Activated T-cell treated with anti-CD3 and anti-CD28 coated beads for 24 hours (primary cell): ENCODE measurements at places on chromosomes 4 and X.

DNA sequence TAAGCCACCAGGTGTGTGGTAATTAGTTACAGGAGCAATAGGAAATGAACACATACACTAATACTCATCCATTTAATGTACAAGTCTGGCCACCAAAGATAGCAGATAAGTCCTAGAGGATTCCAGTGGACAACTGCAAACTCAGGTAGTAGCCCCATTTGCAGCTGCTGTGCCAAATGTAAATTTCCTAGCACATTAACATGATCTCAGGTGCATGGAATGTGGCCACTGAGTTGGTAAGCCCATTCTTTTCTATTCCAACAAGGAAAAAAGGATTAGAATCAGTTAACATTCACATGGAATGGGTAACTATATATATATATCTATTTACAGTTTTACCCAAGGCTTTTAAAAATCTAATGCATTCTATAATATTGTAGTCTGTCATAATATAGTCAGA, 23.3 kb upstream of the FRAS1 start:
- no peak for DNase-seq

DNA sequence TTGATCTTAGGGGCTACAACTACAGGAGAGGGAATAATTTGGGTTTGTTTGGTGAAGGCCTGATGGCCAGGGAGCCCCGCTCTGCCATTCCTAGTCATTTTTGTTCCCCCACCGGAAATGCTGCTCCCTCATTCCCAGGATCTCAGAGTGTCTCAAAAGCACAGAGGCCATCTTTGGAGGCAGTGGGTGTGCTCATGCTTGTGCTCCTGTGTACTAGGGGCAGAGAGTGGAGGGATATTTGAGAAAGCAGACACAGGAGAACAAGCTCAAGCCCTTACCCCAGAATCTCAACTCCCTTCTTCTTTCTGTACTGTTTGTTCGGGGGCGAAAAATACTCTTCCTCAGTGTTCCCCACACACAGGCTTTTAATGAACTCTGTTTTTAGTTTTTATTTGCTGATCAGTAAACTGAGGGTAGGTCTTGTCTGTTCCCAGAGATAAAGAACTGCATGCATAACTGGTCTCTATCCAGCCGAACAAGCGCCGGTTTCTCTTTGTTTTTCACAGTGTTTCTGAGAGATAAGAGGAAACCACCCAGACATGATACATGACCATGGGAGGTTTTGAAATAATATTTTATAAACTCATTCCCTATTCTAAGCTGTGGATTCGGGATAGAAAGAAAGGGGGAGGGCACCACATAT, 32.9 kb upstream of the XK start:
- DNase-seq: no peak

DNA sequence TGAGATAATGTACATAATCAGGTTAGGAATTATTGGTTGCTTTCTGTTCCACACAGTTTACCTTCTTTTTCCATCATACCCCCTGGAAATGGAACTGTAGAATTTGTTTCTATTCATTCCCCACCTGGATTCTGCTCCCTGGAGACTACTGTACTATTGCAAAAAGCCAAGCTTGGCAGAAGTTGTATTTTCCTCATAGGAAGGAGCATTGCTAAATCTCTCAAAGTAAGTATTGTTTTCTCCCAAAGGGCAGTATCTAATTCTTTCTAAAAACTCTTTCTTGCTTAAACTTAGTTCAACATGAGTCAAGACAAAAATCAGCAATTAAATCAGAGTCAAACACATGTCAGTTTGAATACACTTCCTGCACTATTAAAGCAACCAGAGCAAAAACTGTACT, 136.2 kb downstream of the CDS1 start:
- no peak for DNase-seq

GRCh38 chr4:123257591-123257990, 139.0 kb upstream of the SPRY1 start:
- no peak for DNase-seq

- DNase-seq: no peak
These were observed 4.6 kb upstream of the KLHL34 start for GRCh38 chrX:21662761-21663160.
